NCI-H1048 (cell line): ENCODE measurements at places on chromosomes 13 and 19.

DNA sequence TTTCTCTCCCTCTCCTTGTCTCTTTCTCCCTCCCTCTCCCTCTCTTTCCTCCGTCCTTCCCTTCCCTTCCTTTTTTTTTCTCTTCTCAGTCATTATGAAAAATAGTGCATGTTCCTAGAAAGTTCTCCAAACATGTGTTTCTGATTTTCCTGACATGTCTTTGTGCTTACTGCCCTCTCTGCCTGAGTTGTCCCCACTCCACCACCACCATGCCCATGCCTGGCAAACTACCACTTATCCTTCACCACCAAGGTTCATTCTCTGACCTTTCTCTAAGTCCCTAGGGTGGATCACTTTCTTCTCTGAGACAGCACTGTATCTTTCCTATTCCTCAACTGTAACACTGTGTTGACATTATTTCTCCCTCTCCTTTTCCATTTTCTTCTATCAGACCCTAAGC, 98.2 kb downstream of the LACC1 start:
- no peak for DNase-seq

- DNase-seq, result no peak
These were observed 4.1 kb downstream of the ACP4 start for GRCh38 chr19:50794074-50794875.

DNA sequence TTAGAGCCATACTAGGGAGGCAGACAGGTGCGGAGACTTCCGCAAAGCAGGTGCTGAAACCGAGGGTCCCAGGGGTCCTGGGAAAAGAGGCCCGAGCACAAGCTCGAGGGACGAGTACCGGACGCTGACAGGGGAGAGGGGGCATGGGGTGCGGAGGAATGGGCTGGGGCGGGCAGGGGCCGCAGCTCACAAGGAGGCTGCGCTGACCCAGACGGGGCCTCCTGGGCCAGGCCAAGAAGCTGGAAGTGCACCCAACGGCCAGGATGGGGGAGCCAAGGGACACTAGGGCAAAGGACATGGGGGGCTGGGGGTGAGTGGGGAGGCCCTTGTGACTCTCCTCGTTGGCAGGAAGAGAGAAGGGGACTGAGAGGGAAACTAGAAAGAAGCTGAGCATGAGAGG, 1.8 kb downstream of the POLR2E start:
- no peak for DNase-seq

- no peak for DNase-seq
These were observed 799 bp downstream of the MYBPC2 start for GRCh38 chr19:50433201-50434180.

GRCh38 chr19:41339936-41340335, 13.8 kb downstream of the TGFB1 start:
- DNase-seq, result no peak
